ENCODE measurements at places on chromosomes 3 and 15.

DNA sequence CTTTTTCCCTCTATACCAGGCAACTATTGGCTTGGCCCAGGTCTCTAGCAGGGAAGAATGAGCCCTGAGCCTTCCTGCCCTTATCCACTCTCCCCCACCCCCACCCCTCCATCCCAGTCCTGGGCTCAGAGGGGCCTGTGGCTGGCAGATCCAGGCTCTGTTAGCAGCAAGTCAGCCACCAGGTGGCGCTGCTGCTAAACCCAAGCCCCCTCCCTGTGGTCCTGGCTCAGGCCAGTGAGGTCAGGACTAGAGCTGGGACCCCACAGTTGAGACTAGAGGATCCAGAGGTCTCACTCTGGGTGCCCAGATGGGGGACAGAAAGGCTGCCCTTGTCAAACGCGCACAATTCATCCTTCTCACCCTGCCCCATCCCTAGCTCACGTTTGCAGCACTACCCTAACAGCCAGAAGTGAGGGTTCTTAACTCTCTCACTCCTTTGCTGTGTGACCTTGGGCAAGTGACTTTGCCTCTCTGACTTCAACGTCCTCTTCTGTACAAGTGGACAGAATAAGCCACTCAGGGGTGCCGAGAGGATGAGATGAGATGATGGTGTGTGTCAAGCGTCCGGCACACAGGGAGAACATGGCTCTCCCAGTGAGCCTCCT lies 46.8 kb upstream of the SLC6A1 start:
- peak; percentile 82 for DNase-seq

GRCh38 chr3:57127891-57128518 lies 37.1 kb downstream of the IL17RD start:
- no peak for DNase-seq

DNA sequence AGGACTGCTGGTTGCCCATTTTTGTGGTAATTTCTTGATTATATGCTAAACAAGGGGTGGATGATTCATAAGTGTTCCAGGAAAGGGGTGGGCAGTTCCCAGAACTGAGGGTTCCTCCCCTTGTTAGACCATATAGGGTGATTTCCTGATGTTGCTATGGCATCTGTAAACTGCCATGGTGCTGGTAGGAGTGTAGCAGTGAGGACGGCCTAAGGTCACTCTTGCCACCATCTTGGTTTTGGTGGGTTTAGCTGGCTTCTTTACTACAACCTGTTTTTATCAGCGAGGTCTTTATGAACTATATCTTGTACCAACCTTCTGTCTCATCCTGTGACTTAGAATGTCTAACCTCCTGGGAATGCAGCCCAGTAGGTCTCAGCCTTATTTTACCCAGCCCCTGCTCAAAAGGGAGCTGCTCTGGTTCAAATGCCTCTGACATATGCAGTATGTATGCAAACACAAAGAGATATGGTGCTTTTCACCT lies 46.2 kb downstream of the C3orf38 start:
- peak; percentile 32 for DNase-seq

GRCh38 chr3:36837089-36837488 lies 72.7 kb upstream of the DCLK3 start:
- no peak for DNase-seq

DNA sequence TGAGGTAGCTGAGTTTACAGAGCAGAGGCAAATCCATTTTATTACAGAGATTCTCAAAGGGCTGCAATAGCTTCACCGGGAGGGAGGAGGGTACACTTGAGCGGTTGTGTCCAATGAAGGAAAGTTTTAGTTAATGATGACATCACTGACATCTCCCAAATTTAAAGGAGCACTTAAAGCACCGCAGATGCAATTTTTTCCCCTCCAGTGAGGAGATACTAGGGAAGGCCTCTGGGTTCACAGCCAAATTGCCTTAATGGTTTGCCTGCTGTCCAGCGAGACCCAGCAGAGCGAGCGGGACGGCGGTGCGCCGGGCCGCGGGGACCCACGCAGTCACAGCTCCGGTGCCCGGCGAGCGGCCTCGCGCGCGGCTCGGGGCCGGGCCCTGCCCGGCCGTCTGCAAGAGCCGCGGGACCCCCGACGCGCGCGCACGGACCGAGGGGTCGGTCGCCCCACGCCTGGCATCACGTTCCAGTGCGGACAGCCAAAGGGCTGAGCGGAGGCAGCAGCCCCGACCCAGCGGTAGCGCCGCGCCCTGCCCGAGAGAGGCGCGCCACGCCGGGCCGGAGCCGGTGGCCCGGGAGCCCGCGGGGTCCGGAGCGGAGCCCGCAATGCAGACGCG lies 160.5 kb upstream of the CHRNA7 start:
- DNase-seq: peak; percentile 13

GRCh38 chr15:77617476-77618230 lies 15.1 kb downstream of the LINGO1 start:
- DNase-seq: peak; percentile 74

GRCh38 chr3:143165211-143165610 lies 45.6 kb downstream of the CHST2 start:
- no peak for DNase-seq

GRCh38 chr3:102032491-102033383 lies 183.4 kb downstream of the NFKBIZ start:
- no peak for DNase-seq

DNA sequence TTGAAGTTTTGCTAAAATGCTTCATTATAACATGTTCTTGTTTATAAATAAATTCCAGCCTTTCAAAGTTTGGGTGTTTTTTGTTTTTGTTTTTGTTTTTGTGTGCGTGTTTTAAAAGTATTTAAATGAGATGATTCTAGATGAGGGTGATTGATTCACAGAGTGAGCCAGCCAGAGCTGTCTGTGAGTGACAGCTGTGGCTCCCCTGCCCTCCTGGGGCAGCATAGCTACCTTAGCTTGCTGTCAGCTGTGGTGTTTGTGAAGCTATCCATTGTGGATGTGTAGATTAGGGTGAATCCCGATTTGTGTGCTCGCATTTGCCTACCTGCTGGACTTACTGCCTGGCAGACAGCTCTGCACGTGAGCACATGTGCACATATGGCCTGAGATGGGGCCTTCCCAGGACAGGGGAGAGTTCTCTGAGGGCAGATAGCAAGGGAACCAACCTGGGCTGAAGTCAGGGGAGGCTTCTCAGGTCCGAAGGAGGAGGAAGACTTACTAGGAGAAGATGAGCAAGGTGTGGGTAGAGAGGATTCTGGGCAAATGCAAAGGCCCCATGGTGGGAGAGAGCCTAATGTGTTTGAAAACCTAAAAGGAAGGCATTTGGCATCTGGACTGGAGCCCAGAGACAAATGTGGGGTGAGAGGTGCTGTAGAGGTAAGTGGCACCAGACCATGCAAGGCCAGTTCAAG lies 124.2 kb downstream of the EEFSEC start:
- DNase-seq: no peak

DNA sequence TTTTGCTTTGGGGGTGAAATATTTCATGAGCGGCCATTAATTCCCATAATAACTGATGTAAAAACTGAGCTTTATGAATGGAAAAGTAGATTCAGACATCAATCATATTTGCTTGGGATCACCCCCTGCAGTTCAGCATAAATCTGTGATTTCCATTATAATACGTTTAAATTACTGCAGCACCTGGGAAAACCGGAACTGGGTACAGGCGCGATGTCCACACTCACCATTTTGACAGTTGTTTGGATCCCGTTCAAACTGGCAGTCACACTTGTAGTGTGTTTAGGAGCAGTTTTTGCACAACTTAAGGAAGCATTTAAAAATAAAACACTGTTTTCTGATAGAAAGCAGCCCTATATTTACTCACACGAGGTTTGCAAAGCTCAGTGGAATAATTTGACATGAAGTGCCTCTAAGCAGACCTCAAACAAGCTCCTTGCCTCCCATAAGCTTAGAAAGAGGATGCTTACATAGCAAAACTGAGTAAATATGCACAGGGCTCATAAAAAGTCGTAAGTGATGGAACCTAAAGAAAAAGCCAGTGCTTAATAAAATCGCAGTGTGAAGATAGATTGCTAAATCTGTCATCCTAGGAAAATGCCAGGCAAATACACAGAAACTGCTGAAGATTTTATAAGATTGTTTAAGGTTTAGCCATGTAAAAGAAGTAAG lies 377.6 kb downstream of the PTPRG start:
- no peak for DNase-seq

DNA sequence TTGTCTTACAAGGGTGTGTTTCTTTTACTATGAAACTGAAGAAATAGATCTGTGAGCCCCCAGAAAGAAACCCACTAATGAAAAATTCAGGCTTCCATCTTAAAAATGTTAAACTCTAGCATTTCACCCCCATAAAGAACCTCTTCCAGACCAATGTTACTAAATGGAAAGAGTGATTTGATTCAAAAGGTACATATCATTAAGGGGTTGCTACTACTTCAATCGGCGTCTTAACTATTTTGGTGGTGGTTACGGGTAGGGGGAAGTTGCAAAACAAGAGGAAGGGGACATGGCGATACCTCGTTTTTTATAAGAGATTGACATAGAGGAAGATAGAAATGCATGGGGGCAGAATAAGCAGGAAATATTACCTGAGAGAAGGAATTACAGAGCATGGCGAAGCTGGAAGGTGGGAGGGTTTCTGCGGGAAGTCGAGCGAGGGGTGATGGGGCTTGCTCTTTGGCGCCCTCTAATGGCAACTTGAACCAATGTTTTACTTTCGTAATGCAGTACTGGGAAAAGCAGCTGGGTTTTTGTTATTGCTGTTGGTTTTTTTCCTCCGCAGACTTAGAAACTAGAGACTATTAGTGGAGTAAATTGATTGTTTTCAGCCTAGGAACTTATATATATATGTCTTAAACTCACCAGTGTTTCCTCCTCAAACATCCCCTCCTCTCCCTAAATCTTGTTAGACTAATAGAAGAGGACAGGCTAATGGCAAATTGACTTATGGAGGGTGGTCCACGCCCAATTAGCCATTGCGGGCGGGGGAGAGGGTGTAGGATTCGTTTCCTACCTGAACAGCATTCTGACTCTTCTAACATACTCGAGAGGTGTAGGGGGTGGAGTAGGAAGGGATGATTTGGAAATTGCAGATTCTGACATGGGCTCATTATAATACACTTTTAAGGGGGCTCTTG lies 11.3 kb upstream of the SOX2 start:
- DNase-seq: peak; percentile 88

GRCh38 chr3:53974324-53974723 lies 82.7 kb upstream of the SELENOK start:
- DNase-seq: no peak

- peak; percentile 42 for DNase-seq
Measured at GRCh38 chr3:25831578-25831977, 41.7 kb downstream of the OXSM start.

GRCh38 chr3:63863150-63864007 lies at the start of the genes ATXN7 and THOC7:
Gene ATXN7, plus strand, starts transcription at chr3:63863867. Its CDS starts 48,732 bp downstream, at chr3:63912599.
Gene THOC7, minus strand, starts transcription at chr3:63863805. Its CDS starts 15 bp downstream, at chr3:63863790.
- peak; percentile 81 for DNase-seq

DNA sequence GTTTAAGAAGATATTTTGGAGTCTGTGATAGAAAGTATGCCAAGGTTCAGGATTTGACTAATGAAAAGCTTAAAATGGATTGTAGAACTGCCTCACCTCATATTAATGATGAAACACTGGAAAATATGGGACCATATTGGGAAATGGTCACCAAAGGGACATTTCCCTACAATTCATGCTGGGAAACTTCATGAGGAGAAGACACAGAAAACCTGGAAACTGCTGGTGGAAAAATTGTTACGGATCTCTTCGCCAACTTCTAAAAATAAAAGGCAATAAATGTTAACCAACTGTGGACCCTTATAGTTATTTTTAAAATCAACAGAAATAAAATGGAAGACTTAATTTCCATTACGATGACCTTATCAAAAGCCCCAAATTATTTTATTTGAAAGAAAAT lies 97.6 kb upstream of the FRMD4B start:
- no peak for DNase-seq

- DNase-seq: no peak
Measured at GRCh38 chr15:63231206-63231605, 41.8 kb downstream of the RAB8B start.

- no peak for DNase-seq
Measured at GRCh38 chr3:29285471-29286071, 4.7 kb downstream of the RBMS3 start.

GRCh38 chr3:128598884-128599664 lies 51.5 kb downstream of the RPN1 start:
- DNase-seq: peak; percentile 68

DNA sequence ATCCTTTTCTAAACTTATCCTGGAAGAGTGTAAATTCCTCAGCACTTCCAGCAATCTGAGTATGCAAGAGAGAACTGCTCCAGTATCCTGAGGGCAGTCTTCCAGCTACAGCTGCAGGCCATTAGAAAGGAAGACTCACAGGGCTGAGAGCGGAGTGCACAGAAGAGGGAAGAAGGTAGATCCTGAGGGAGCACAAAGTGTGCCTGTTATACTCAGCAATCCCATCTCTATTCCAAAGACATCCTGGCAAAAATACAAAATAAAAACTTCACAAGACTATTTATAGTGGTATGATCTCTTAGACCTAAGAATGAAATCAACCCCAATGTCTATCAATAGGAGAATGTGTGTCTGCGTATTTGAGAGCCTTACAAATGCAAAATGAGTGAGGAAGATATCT lies 292.0 kb downstream of the ZIC1 start:
- DNase-seq: no peak

DNA sequence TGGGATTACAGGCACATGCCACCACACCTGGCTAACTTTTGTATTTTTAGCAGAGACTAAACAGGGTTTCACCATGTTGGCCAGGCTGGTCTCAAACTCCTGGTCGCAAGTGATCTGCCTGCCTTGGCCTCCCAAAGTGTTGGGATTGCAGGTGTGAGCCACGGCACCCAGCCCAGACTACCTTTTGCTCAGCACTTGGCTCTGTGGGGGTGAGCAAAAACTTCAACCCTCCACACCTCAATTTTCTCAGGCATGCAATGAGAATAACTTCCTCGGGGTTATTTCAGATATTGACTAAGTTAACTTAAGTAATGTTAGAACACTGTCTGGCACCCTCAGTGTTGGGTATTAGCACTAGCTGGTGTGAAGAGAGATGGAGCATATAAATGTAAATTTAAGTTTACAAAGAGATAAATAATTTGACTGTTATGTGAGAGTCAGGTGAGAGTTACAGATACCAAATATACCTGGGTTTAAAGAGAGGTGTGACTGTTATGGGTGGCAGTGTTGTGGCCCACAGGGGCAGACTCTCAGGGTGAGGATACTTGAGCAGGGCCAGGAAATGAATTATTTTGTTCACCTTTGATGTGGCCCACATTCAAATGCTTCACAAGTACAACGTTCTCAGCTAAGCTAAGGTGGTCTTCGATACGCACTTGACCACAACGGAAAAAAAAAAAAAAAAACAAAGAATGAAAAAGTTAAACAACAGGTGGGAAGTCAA lies 29.0 kb downstream of the CPOX start:
- DNase-seq: no peak

- no peak for DNase-seq
Measured at GRCh38 chr3:97815149-97815917, 6.5 kb upstream of the CRYBG3 start.

- DNase-seq: no peak
Measured at GRCh38 chr3:44596621-44597020, 11.9 kb downstream of the ZNF660 start.

DNA sequence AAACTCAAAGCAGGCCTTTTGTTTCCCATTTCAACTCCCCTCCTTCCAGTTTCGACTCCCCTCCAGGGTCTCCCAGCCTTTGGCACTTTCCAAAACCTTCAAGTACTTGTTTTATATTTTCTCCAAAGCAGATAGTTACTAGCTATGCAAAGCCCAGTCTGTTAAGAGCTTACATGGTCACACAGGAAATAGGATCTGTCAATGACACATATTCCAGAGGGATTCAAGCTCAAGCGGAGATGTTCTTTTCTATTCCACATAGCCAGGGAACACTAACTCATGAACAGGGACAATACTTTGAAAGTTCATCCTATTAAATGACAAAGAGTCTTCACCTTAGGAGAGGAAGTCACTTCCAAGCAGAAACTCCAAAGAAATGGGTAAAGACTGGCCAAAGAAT lies 18.6 kb downstream of the SUCLG2 start:
- no peak for DNase-seq
